ENCODE measurements at places on chromosomes 1 and 21. TPM values are rescaled to one million over a fixed set of nuclear protein-coding genes. Genes with fewer than 3 reads are reported as not detected.

Gene TIPRL
- 29.2 TPM for total RNA-seq

Gene CCSAP
- 5.0 TPM for total RNA-seq

Gene EYA3
- 12.3 TPM for total RNA-seq

DNA sequence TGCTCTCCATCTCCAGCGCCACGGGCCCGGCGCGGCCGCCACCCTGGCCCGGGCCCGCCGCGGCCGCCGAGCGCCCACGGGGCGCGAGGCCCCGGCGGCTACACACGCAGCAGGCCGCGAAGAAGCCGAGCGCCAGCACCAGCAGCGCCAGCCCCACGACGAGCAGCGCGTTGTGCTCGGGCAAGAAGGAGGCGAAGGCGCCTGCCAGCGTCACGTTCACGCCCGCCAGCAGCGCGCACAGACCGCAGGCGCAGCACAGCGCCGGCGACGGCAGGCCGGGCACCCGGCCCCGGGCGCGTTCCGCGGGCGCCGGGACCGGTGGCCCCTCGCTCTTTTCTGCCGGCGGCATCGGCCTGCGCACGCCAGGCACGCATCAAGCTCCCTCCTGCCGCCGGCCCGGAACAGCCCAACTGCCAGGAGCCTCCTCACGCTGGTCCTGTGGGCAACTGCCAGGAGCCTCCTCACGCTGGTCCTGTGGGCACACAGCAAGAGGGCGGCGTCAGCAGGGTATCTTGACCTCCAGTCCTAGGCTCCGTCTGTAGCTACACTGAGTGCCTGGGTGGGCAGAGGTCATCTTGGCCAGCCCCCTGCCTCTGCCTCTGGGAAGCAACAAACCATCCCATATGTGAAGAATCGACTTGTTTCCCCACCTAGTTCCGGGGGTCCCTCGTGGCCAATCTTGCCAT lies 18.1 kb downstream of the KNCN start:
- no peak for DNase-seq

DNA sequence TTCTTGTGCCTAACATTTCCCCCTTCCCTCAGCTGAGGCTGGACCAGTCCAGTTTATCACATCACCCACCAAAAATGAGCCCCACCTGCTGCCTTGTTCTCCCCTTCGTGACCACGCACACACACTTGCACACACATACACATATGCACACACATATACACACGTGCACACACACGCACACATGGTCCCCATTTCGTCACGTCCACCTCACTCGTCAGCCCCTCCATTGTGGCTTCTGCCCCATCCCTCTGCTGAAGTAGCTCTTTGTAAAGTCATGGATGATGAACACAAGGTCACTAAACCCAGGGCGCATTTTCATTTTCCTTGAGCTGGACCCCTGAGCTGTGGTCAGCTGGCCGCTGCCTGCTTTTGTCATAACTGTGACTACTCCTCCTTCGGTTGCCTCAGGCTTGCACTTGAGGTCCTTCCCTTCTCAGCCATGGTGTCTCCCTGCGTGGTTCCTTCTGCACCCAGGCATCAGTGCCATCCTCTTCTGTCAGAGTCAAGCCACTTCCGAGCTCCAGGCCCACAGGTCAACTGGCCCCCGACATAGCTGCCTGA lies 93.8 kb downstream of the SYT2 start:
- peak; percentile 70 for DNase-seq

GRCh38 chr1:54342742-54343687 lies 63.2 kb downstream of the SSBP3 start:
- no peak for DNase-seq

Gene OR2T29
- total RNA-seq = not detected

Gene ZNF326
- total RNA-seq = 19.4 TPM

Gene GJB5
- not detected for total RNA-seq

- no peak for DNase-seq
These were observed 32.9 kb upstream of the ATP2B4 start for GRCh38 chr1:203593723-203594122.

DNA sequence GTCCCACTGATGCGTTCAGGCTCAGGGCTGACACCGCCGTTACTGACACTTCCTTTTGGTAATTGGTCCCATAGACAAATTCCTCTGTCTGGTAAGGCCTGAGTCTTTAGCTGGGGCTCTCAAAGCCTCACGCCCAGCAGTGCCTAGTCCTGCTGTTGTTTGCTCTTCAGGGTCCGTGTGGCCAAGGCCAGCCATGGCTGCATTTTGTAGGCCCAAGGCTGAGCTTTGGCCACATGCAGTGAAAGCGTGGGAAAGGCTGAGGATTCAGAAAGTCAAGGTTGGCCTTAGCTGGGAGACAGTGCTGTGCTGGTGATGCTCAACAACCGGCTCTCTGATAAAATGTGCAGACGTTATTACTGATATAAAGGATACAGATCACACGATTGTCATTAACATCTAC lies 63.5 kb upstream of the C1orf174 start:
- no peak for DNase-seq

DNA sequence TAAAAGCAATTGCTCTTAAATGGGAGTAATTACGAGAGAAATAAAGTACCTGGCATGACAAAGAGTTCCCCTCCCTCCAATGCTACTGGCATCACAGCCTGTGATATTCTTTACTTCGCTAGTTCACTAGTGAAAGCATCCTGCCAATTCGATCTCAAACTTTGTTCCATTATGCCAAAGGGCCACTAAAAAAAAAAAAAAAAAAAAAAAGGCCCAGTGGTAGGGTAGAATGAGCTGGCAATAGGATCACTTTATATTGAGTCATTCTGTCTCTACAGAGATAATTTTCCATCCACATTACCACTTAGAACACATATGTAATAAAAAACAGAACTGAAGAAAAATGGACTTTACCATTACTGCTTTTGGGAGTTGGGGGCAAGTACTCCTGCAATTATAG lies 11.2 kb downstream of the PUM1 start:
- no peak for DNase-seq

Gene C1orf116
- total RNA-seq = not detected

Gene COL9A2
- total RNA-seq = 3.1 TPM

- DNase-seq = no peak
These were observed 3.2 kb upstream of the RXFP4 start for GRCh38 chr1:155938220-155938627.
